NCI-H2171 treated with DMSO at 0.1 percent for 48 hours (cell line): ENCODE measurements at places on chromosomes 4 and X.

GRCh38 chr4:68591204-68591603, 15.1 kb upstream of the UGT2B17 start:
- DNase-seq, result no peak

DNA sequence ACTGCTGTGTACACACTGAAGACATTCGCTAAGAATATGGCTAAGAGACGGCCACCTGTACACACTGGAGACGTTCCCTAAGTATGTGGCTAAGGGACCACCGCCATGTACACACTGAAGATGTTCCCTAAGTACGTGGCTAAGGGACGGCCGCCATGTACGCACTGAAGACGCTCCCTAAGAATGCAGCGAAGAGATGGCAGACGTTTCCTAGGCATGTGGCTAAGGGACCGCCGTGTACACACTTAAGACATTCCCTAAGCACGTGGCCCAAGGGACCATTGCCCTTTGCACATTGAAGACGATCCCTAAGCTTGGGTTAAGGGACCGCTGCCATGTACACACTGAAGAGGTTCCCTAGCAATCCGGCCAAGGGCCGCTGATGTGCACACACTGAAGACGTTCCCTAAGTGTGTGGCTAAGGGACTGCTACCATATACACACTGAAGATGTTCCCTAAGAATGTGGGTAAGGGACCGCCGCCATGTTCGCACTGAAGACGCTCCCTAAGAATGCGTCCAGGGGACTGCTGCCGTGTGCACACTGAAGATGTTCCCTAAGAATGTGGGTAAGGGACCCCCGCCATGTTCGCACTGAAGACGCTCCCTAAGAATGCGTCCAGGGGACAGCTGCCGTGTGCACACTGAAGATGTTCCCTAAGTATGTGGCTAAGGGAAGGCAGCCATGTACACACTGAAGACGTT, 36.7 kb downstream of the DHRSX start:
- DNase-seq, result no peak

GRCh38 chr4:113243312-113243711, 193.9 kb downstream of the ANK2 start:
- no peak for DNase-seq

- no peak for DNase-seq
Observed at GRCh38 chrX:147920161-147920666, 8.5 kb downstream of the FMR1 start.

GRCh38 chrX:63657821-63658220, 127.2 kb downstream of the ARHGEF9 start:
- no peak for DNase-seq

- DNase-seq, result no peak
Observed at GRCh38 chrX:17842769-17843525, 18.2 kb downstream of the RAI2 start.

DNA sequence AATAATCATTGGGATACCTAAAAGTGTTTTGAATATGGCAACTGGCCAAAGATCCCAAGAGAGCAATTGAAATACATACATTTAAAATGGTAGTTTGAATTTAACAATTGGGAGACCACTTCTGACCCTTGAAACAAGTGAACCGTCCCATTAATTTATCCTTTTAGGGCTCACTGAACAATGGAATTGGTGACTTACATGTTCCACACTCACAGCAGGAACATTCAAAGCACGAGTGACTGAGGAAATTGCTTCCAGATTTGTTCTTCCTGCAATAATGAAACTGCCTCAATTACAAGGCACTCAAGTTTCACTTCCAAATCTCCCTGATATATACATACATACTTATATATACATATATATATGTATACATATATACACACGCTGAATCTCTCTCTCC, 20.6 kb downstream of the SLC39A8 start:
- DNase-seq, result no peak

DNA sequence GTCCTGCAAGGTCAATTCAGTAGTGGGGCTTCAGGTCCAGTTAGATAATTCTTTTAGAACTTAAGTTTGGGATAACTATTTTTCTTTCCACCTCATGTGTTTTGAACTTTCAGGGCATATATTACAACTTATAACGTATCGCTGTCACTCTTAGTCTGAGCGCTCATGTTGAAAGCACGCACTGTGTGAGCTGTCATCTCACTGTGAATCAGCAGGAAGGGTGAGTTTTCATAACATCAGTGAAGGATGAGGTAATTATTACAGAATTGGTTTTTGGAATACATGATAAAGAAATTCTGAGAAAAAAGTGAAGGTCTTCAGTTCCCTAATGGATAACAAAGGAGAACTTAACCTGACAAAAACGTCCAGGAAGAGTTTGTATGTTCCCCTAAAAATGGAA, 45.1 kb upstream of the SLC4A4 start:
- DNase-seq, result no peak

DNA sequence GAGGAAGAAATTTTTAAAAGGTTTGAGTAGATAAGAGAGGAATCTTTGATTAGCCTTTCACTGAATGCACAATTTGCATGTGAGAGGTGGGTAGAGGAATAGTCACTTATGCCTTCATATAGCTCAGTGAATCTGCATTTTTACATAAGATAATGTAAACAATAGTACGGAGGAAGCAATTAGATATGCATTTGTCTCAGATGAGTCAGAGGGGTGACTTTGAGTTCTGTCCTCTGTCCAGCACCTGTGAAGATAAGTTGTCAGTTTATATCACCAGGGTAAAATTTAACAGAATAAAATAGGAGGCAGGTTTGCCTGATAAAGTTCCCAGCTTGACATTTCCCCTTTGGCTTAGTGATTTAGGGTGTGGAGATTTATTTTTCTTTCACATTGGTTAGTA, 841.9 kb downstream of the PCDH18 start:
- DNase-seq, result no peak

- no peak for DNase-seq
Observed at GRCh38 chrX:153635788-153636668, 11.0 kb upstream of the DUSP9 start.

- DNase-seq, result no peak
Observed at GRCh38 chr4:73740353-73740778, at the start of gene CXCL8. TSS of gene CXCL8 (plus strand) at chr4:73740569. CDS start at chr4:73740659, 90 bp downstream.

- no peak for DNase-seq
Observed at GRCh38 chr4:154611833-154612232, 623 bp downstream of the FGG start.

GRCh38 chr4:7649741-7650531, 215.2 kb upstream of the PSAPL1 start:
- DNase-seq, result no peak

GRCh38 chr4:138259824-138260223, 17.7 kb upstream of the SLC7A11 start:
- DNase-seq, result no peak

DNA sequence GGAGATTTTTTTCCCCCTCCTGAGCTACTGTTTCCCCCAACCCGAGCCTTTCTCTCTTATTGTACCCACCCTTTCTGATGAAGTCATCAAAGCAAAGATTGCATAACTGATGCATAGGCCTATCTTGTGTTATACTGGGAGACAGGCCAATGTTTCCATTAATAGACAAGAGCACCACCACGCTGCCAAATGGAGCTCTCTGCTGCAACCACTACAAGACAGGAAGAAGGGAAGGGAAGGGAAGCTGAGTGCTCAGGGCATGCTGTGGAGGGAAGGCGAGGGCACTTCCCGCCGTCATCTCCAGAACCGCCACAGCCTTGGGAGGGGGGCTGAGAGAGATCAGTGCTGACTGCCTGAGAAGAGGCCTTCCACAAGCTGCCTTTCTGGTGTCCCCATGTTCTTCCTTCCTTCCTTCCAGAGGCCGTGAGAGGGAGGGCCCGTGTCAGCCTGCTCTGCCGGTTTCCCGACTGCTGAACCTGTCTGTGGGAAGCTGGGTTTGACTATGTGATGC, 75.0 kb downstream of the MGST2 start:
- peak; percentile 78 for DNase-seq

DNA sequence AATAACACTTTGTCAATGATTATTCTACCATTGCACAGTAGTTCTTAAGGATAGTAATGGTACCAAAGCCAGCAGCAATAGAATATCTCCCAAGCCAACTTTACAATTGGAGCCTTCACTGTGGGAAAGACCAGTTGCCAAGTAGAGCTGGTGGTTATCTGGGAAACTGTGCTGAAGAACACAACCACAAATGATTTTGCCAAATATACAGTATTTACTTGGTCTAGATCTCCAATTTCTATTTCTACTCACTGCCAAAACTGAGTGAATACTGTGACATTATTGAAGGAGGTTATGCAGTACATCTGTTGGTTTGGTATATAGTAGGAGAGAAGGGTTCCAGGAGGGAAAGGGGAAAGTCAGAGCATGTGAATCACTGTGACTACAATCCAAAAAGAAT, 3.8 kb downstream of the TET2 start:
- DNase-seq, result no peak

- no peak for DNase-seq
Observed at GRCh38 chr4:121195649-121196048, 31.5 kb upstream of the TNIP3 start.

GRCh38 chrX:71616672-71617529, 1.4 kb downstream of the CXCR3 start:
- no peak for DNase-seq

DNA sequence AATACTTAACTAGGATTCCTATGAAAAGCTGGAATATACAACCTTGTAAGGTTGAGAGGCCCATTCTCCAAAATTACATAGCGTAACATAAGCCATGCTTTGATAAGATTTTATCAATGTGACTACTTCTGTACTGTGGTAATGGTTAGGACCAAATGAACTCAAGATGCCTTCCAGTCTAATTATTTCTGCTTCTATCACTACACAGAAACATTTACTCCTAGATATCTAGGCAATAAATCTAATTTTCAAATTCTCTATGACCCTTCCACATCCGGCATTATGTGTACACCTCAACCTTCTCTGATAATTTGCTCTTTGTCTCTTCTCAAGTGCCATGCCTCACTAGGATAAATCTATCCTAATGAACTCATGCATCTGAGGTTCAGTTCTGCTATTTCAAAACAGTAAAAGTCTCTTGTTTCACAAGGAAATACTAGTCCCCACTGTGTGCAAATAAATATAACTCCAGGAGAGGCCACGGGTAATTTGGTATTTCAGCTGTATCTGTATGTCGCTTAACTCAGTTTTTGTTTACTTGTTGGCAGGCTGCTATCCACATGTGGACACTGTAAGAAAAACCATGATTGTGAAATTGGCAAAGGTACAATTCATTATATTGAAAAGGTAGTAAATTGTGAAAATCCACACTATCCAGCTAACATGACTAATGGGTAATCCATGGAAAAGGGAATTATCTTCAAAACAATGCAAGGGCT, 93.3 kb downstream of the PRDM5 start:
- no peak for DNase-seq

GRCh38 chr4:122831515-122832196, 5.0 kb downstream of the FGF2 start:
- no peak for DNase-seq

DNA sequence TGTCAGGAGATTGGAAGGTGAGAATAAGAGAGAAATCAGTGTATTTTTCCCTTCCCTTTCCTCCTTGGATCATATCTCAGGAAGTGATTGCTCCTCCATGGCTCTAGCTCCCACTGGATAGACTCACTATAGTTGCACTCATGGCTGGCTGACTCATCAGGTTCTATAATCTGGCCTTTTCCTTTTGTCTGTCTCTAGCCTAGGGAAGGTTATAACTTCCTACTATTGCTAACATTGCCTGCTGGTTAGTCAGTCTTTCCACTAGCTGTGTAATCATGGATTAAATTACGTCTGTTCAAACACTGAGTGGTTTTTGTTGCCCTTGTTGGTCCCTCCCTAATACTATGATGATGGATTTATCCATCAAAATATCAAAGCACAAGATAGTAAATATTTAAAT, 195.5 kb upstream of the VEGFC start:
- no peak for DNase-seq

- peak; percentile 9 for DNase-seq
Observed at GRCh38 chrX:13427441-13428052, 107.7 kb upstream of the ATXN3L start.

GRCh38 chr4:55866973-55867574, 13.6 kb downstream of the EXOC1 start:
- DNase-seq, result peak; percentile 69

DNA sequence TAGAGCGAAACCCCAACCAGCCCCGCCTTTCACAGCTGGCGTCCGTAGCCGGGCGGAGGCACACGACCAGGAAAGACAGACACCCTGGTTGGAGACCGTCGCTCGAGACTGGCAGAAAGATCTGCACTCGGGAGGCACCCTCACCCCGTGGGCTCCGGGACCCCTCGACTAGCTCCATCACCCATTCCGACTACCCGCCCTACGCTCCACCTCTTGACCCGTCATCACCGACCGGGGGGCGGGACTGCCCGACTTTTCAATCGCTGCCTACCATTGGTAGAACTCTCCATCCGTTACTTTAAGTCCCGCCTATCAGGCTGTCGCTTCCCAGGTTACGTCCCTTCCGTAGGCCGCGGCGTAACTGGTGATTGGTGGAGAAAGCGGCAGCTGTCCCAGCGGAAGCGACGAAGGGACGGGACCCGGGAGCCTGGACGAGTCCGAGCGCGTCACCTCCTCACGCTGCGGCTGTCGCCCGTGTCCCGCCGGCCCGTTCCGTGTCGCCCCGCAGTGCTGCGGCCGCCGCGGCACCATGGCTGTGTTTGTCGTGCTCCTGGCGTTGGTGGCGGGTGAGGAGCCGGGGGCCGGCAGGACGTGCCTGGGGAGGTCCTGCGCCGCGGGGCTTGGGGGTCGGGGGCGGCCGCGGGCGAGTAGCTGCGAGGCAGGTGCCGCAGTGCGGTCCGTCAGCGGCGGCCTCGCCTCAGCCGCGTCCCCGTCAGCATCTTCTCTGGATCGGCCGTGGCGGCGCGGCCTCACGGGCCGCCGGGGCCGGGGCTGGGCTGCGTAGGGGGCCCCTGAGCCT, at the start of gene ATP6AP2:
ATP6AP2 (plus strand) TSS at position 434 of the 799 bp plus-strand sequence; CDS start at position 530, 96 bp downstream.
- DNase-seq, result peak; percentile 92

DNA sequence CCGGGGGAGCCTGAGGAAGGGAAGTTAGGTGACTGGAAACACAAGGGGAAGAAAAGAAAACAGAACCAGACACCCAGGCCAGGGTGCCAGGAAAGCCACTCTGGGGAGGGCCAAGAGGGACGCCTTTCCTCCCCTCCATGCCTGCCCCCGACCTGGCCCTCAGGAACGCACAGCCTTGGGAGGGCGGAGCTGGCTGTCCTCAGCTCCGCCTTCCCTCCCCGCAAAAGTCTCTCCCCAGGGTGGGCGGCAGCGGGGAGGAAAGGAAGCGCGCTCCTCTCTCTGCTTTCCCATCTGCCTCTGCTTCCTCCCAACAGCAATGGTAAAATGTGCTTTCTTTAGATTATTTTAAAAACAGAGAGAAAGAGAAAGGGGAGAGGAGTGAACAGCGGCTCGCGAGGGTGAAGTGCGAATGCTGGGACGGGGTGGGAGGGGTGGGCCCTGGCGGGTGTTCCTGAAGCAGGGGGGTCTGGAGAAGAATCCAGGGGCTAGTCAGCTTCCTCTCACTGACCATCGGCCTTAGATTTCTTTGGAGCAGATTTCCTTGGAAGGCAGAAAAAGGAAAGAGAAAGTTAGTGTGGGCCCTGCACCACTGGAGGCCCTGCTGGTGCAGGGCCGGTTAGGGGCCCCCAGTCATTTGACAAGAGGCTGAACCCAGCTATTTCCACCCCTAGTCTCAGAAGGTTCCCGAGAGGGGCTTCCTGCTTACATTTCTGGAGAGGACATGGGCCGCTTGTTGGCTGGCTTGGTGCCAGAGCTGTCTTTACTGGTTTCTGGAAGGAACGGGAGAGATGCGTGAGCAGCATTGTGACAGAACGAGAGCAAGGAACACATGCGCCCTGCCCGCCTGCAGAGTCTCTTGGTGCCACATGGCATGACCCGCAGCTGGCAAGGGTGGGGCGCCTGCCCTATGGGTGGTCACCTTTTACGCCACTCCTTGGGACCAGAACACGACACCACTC, 4.7 kb upstream of the RENBP start:
- DNase-seq, result no peak

- DNase-seq, result peak; percentile 7
Observed at GRCh38 chrX:103488332-103488731, 31.0 kb downstream of the RAB40A start.

- DNase-seq, result no peak
Observed at GRCh38 chr4:184395451-184395917, 78.9 kb downstream of the IRF2 start.
